Neural progenitor cell (in vitro differentiated cells): ENCODE measurements at places on chromosomes 4 and X.
A peak's percentile ranks its signal among the peaks of the same experiment; 100 is the strongest.

GRCh38 chr4:110668463-110669235 is 45.8 kb upstream of the PITX2 start:
- no peak for DNase-seq

GRCh38 chr4:82123934-82124333 is 249.9 kb downstream of the HNRNPD start:
- DNase-seq, result peak; percentile 9

DNA sequence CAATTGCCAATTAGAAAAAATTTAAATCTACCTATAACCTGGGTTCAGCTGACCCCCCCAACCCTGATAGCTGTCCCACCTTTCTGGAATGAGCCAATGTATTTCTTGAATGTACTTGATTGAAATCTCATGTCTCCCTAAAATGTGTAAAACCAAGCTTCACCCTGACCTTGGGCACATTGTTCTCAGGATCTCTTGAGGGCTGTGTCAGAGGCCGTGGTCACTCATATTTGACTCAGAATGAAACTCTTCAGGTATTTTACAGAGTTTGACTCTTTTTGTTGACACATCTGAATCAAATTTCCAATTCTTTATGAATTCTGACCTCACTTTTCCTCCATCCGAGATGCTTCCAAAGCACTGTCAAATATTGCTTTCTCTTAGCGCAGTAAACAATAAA is 115.3 kb upstream of the BEND4 start:
- no peak for DNase-seq

DNA sequence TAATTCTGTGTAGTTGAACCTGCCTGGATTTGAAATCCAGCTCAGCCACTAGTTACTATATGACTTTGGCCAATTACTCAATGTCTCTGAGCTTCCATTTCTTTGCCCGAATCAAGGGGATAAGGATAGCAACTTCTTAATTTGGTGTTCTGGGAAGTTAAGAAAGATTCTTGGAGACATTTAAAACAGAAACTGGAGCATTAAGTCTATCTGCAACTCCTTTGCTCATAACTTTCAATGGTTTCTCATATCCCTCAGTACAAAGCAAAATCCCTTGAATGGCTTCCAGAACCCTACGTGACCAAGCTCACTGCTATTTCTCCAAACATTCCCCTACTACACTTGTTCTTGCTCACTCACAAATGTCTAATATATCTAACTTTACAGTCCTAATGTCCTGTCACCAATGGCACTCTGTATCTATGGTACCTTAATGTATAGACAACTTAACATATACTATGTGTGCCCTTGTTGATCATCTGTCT is 849.1 kb upstream of the SLIT2 start:
- no peak for DNase-seq

DNA sequence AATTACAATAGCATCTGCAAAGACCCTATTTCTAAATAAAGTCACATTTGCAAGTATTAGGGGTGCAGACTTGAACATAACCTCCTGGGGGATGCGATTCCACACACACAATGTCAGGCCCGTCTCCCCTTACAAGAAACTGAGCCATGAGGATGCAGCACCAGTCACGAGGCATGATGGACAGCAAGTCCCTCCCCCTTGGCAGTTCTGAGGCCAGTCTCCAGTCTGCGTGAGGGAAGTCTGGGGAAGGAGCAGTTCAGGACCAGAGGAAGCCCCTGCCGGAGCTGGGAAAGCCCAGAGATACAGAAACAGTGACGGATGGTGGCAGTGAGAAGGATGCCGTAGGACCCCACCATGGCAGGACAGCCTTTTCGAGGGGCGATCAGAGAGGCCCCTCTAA is 9.4 kb downstream of the FAM53A start:
- DNase-seq, result no peak
